T-helper 2 cell treated with Interferon-gamma antibody and Interleukin-4, amounts not matched to agents 5 μg/mL and 100 μg/mL, for 36 hours (primary cell): ENCODE measurements at places on chromosomes 4 and X.

DNA sequence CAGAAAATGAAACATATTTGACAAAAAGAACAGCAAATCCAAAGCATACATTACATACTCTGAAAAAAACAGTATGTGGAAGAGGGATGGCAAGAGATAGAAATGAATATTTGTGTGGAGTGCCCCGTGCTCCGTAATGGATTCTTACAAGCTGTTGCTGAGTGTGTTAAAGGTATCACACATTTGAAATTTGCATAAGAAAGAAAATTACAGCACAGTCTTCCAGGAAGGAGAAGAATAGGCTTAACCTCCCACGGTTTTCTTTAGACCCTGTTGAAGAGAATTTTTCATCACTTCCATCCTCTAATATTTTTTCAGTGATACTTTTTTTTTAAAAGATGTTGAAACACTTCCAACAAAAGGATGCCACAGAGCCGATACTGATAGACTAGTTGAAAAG lies 1489.4 kb downstream of the RAPGEF2 start:
- no peak for DNase-seq

GRCh38 chr4:26715636-26716242 lies 131.9 kb downstream of the TBC1D19 start:
- no peak for DNase-seq

DNA sequence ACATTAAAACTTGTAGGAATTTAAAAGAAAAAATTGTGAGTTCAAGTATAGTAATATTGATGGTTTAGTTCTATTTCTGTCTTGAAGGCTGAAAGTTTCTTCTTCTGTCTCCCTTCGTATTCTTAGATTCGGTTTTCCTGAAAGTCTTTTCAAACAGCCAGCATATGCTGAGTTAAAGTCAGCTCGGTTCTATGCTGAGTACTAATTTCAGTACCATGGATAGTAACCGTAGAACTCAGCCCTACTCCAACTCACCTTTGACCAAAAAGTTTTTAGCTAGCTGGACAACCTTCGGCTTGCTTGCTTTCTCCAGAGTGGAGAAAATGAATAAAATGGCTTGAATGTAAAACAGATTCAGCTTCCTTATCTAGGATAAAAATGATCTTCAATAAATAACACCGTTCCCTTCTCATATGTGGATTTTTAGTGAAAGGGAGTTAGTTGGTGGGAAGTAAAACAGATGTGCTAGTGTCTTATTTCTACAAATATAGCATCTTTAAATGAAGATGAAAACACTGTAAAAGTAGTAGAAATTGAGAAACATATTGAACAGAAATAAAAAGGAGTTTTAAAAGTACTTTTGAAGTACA lies 5.2 kb downstream of the POU4F2 start:
- DNase-seq: no peak

GRCh38 chr4:116016201-116016600 lies 902.8 kb upstream of the NDST4 start:
- no peak for DNase-seq

- DNase-seq: no peak
Measured at GRCh38 chr4:82201805-82202641, 171.8 kb downstream of the HNRNPD start.

DNA sequence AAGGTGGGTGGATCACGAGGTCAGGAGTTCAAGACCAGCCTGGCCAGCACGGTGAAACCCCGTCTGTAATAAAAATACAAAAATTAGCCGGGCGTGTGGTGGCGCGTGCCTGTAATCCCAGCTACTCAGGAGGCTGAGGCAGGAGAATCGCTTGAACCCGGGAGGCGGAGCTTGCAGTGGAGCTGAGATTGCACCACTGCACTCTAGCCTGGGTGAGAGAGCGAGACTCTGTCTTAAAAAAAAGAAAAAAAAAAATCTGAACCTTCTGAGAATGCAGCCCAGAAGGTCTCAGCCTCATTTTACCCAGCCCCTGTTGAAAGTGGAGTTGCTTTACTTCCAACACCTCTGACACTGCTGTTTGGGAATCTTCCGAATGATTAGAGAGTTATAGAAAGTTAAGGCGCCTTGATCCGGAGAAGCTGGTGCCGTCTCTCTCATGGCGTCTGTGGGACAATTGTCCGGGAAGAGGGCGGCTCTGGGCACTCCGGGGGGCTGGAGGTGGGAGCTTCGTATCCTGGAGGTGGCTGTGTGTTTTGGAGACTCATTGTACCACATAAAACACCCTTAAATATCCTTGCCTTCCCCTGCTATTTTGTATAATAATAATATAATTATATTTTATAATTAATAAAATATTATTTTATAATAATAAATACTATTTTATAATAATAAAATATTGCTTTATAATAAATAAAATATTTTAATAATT lies 92.7 kb upstream of the PPP2R3B start:
- DNase-seq: no peak
